ENCODE measurements at places on chromosomes 2 and 18.

DNA sequence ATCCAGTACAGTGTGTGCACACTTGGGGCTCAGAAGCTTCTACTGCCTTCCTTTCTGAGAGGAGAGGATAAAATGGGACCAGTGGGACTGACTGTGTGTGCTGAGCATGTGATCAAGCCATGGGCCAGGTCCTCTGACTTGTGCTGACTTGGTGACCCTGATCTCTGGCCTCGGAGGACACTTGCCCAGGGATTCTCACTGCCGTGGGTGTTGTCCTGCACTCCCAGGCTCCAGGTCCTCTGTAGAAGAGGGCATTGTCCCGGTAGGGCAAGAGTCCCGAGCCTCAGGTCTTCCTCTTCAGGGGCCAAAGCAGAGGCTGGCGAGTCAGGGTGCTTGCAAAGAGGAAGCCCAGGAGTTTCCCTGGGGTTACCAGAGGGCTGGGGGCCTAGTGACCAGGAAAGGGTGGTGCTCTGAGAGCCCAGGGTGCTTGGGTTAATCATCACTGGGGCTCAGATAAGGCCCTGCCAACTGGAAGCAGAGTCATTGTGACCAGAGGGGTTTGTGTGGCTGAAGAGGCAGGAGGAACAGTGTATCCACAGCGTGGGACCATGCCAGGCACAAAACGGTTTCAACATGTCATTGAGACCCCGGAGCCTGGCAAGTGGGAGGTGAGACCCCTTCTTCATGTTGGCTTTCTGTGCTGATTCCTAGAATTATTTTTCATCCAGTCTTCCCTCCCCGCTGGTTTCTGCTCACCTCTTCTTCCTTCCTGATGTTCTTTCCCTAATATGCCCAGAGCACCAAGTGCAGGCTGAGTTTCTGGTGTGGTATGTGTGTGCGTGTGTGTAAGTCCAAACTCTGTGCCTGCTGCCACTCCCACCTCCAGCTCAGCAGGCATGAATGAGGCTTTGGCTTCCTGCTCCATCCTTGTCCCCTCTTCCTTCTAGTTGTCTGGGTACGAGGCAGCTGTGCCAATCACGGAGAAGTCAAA lies at the start of gene GCKR:
GCKR (plus strand) TSS at position 483 of the 931 bp plus-strand sequence; CDS start at position 549, 66 bp downstream.
- no peak for ATAC-seq

DNA sequence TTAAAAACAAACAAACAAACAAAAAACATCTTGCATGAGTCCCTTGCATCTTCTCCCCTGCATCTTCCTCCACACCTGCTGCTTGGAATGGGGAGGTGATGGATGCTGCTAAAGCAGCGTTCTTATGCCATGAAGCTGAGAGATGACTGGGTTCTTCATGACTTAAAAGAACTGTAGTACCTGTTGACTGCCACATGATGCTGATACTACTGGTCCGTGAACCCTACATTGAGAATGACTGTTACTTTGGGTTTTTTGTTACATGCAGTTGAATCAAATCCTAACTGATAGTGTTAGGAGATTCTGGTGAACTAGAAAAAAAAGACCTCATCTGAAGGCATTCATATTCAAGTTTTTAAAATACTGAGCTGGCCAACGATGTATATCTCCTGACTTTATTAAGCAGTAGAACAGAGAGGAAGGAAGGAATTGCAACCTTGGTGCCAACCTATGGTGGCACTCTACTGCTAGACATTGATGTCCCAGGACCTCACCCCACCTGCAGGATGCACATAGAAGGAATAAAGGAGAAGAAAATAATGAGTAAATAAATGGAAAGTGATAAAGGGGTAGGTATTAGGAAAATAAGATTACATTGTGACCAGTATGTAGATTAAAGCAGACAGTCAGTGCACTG lies 63.2 kb upstream of the SPAG16 start:
- no peak for ATAC-seq

DNA sequence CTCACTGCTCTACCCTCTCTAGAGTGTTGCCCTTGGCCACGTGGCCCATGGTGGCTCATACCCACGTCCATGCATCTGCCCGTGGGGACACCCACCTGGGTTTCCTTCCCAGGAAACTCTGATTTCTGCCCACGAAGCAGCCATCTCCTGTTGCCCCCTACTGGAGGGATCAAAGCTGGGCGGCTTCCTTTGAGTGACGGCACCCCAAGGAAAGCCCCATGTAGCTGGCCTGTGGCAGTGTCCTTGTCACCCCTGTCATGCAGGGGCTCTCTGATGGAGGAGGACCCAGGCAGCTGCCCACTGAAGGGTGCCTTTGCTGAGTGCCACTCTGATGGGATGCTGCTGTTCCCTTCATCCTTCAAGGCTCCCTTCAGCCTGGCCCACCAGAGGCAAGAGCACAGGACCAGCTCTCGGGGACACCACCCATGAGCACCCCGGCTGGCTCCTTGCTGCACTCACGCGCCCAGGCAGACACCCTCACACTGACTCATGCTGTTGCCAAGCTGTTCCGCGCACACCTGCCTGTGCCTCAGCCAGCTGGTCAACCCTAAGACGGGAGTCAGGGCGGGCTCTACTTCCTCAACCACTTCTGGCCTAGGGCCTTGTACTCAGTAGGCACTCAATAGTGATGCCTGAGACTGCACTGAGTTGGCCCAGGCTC lies 101.1 kb downstream of the CTIF start:
- ATAC-seq = peak; percentile 33

- ATAC-seq = no peak
These were observed 29.7 kb downstream of the DNMT3A start for GRCh38 chr2:25311865-25312575.

GRCh38 chr2:135952891-135953290 lies 32.5 kb downstream of the DARS1 start:
- ATAC-seq = no peak

- ATAC-seq = no peak
These were observed 4.1 kb downstream of the PDCD1 start for GRCh38 chr2:241854342-241855244.

DNA sequence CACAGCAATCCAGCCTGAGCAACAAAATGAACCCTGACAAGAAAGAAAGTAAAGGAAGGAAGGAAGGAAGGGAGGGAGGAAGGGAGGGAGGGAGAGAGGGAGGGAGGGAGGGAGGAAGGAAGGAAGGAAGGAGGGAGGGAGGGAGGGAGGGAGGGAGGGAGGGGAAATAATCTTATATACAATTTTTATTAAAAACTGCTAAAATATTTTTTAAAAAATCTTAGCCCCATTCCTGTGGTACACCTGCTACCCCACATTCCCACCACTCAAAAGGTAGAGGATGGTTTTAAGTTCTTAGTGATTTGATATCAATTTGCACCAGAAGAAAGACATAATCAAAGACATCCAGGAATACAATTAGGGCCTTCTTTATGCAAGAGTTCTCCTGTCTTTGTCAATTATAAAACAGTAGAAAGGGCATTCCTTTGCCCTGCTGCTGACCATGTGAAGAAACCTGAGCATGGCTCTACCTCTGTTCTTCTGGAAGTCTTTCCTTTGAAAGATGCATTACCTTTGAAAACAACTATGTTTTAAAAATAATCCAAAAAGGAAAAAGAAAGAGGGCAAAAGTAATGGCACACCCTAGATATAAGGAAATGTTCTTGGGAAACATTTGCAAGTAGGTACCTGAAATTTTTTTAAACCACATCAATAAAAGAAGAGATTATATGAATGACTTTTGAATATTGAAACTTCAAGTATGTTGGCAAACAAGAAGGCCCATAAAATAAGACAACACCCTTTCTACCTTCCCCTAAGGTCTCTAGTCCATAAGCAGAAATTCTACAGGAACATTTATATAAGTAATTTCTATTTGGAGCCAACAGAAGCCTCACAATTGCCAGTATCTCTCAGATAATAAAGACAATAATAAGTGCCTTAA lies 33.7 kb upstream of the ACVR2A start:
- no peak for ATAC-seq

Data from gastroesophageal sphincter (tissue), 4 donors.